ENCODE measurements at places on chromosomes 6 and 20.

GRCh38 chr6:15675536-15676220, 12.8 kb upstream of the DTNBP1 start:
- no peak for DNase-seq

DNA sequence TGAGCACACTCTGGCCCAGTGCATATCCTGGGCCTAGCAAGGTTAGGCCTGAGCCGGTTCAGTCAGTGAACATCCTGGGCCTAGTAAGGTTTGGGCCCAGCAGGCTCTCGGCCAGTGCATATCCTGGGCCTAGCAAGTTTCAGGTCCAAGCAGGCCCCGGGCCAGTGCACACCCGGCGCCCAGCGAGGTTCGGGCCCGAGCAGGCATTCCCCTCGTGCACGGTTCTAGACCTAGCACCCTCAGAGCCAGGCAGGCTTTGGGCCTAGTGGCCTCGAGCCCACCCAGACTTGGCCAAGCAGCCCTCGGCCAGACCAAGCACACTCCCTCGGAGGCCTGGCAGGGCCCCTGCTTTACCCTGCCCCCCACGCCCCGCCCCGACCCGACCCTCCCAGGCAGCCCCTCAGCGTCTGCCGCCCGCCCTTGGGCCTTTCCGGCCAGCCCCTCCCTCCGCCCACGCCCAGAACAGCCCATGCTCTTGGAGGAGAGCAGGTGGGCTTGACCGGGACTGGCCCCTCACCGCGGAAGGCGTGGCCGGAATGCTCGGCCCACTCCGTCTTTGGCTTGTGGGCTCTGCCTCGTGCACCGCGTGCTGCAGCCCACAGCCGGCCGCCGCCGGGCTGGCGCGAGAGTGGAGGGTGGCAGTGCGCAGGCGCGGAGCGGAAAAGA, at the start of gene CTCFL:
Gene CTCFL, minus strand, starts transcription at position 630 of the 666 bp plus-strand sequence. CDS start 935 bp downstream, outside the sequence.
- no peak for DNase-seq

DNA sequence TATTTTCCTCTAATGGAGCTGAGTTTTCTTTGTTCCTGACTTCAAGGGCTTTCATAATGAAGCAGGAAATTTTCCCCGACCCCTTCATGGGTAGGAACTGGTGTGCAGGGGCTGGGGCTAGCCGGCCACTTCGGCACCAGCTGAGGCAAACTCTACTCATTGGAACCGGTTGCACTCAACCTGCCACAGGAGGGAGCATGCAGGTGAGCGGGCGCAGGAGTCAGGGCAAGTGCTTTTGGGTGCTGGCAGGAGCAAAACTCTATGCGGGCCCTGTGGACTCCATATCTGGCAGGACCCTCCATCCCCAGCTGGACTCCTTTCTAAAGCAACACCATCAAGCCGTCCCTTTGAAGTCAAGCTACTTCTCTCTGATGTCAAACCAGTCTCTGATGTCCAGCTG, 244.2 kb downstream of the EPM2A start:
- DNase-seq: no peak

GRCh38 chr20:33832103-33832804, 21.1 kb downstream of the CHMP4B start:
- no peak for DNase-seq

DNA sequence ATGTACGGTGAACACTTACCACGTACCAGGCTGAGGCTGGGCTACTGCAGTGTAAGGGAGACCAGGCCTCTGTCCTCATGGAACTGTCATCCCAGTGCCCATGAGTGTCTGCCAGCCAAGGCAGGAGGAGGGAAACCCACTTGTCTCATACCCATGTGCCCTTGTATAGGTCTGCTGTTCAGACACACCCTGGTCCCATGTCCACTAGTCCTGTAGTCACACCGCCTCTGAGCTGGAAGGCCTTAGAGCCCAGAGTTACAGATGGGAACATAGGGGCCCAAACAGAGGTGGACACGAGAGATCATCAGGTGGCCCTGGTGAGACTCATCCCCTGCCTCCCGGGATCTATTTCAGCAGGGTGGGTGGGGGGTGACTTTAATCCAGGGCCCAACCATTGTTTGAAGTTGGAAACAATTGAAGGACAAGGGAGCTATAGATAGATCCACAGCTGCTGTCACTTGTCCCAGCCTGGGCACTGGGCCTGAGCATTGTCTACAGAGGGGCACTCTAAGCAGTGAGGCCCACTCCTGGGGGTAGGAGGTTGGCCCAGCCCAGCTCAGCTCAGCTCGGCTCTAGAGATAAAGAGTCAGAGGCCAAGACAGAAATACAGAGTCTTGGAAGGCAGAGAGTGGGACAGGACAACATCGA, 14.6 kb downstream of the MYH7B start:
- no peak for DNase-seq

Measured in stimulated activated CD4-positive, alpha-beta T cell treated with anti-CD3 and anti-CD28 coated beads, TNF-alpha, amount 100 ng/mL, for 24 hours (primary cell).